ENCODE measurements at places on chromosomes 3 and 15. TPM values are rescaled to one million over a fixed set of nuclear protein-coding genes. Genes with fewer than 3 reads are reported as not detected.

DNA sequence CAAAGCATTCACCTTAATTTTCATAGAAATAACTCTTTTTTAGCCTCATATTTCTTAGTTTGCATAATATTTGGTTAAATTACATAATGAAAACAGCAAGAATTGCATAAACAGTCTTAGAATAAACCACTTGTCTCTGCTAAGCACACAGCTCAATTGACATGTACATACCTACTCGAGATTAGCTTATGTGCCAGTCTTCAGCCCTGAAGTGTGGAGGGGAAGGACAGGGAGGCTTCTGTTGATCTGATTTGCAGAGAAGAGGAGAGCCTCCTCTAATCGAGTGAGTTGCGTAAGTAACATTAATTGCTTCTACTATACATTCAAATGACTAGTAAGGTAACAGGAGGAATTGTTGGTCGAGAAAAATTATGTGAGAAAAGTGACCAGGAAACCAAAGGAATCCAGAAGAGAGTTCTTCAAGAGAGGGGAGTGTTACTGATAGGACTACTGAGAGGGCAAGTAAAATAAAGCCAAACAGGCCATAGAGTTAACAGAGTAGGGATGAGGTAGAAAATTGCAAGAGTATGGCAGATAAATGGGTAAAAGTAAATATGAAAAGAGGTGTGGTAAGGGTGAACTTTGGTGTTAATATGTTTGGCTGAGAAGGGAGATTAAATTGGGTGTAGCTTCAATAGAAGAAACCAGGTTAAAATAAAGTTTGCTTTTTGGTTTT, 7.1 kb upstream of the GOLIM4 start:
- DNase-seq = no peak

GRCh38 chr15:70442616-70443321, 320.6 kb downstream of the UACA start:
- DNase-seq = no peak

- DNase-seq = no peak
Observed at GRCh38 chr15:72161361-72162132, 36.0 kb downstream of the GRAMD2A start.

DNA sequence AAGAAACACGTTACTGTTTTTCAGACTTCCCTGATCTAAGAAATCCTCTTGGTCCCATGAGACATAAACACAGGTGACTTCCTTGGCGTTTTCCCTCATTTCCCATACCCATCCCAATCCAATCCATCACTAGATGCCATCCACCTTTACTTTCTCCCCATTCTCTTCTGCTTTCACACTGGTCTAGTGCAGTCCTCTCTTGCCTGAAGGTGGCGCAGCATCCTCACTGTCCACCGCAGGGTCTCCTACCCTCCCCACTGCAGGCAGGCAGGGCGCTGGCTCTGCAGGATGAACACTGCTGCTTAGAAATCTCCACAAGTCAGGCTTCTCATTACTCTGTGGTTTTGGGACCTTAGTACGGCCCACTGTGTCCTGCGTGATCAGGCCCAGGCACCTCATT, 58.2 kb downstream of the RAB7A start:
- no peak for DNase-seq

DNA sequence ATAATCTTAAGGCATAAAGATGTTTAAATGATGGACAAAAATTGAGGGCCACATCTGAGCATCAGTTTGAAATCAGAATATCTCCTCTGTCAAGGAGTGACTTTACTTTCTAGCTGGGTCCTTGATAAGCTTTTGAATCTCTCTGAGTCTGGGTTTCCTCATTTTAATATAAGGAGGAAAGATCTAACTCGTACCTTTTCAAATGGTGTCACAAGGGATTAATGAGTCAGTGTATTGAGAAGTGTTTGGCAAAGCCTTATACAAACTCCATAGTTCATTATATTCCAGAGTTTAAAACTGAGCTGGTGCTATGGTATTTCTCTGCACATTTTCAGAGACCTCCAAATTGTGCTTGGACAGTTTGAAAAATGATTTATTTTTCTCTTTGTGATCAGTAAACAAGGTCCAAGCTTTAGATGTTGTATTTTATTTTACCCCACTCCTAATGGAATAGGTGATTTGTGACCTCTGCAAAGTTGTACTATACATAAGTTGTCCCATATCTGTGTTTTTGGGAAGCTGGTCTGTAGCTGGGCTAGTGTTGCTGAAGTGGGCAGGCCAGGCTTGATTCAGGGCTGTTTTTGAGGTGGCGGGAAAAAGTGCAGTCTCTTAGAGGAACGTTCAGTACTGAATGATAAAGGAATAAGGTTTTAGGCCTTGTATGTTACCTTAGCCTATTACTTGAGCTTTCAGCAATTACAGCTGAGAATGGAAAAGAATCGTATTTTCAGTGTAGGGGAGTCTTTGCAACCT, 5.6 kb downstream of the FNDC3B start:
- DNase-seq = no peak

DNA sequence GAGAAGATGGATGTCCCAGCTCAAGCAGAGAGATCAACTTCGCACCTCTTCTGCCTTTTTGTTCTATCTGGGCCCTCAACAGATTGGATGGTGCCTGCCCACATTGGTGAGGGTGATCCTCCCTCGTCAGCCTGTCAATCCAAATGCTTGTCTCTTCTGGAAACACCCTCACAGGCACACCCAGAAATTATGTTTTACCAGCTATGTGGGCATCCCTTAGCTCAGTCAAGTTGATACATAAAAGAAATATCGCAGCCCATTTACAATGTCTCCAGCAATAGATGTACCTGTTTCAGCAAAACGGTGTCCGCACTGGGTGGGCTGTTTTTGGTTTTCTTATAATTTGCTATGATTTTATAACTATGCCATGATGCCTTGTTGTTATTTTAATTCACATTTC, 27.5 kb upstream of the CA12 start:
- DNase-seq = no peak

DNA sequence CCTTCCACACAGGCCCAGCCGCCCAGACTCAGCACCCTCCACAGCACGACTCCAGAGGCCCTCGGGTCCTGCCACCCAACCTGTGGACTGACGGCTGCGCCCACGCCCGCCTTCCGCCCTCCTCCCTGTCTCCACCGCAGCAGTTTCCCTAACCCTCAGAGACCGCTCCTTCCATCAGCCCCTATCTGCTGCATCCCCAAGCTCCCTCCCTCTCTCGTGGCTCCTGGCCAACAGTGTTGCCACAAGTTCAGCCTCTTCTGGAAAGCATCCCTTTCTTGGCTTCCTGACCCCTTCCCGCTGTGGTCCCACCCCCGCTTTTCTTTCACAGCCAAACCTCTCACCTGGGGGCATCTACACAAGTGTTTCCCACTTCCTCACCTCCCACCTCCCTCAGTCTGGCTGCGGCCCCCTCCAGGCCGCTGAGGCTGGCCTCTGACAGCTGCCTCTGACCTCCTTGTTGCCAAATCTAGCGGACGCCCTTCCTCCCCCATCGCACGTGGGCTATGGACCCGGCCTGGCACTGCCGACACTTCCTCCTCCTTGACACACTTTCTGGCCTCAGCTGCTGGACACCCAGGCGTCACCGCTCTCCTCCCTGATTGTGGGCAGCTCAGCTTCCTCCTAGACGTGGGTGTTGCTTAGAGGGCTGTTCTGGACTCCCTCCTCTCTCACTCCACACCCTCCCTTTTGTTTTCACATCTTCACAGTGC, 168.8 kb upstream of the TLE3 start:
- DNase-seq = no peak

- no peak for DNase-seq
Observed at GRCh38 chr15:89828281-89829145, 13.9 kb upstream of the ANPEP start.

GRCh38 chr15:67997996-67998395, 56.1 kb upstream of the PIAS1 start:
- DNase-seq = no peak

- DNase-seq = no peak
Observed at GRCh38 chr3:12658593-12659058, 5.3 kb downstream of the RAF1 start.

SNURF gene
- 51.9 TPM for total RNA-seq

ANKRD63 gene
- not detected for total RNA-seq

CFAP92 gene
- total RNA-seq = 1.9 TPM

ISG20 gene
- total RNA-seq = 1.7 TPM

ITGA11 gene
- 16.6 TPM for total RNA-seq

Measured in urinary bladder (tissue), 4 donors.